ENCODE measurements at places on chromosomes 7 and 10.

- DNase-seq: no peak
Measured at GRCh38 chr10:104254493-104255310, at the start of gene GSTO1. Gene GSTO1 (plus strand): TSS chr10:104254892. CDS start chr10:104254929, 37 bp downstream.

DNA sequence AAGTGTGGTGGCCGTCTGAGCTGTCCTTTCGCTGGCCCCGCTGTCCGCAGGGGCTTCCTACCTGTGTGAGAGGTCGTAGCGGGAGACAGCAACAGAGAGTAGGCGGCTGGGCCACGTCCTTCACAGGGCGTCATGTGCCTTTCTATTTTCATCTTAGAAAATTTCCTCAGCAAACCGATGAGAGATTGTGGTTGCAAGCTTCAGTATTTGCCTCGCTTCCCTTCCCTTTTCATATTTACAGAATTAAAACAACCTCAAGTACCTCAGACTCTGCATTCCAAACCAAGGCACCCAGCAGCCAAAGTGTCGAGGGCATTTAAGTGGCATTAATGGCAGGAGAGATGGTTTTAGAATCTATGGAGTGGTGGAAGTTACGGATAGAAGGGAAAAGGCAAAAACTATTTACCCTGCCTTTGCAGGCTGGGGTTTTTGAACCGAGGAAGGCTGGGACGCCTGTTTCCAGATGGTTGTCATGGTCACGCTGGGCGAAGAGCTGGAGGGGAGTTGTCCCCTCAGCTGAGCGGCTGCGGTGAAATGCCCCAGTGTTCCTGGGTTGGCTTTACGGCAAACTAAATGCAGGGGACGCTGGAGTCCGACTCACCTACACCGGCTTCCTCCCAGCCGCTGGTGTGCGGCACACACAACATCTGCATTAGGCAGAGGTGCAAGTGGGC is 41.9 kb downstream of the WIPI2 start:
- no peak for DNase-seq

DNA sequence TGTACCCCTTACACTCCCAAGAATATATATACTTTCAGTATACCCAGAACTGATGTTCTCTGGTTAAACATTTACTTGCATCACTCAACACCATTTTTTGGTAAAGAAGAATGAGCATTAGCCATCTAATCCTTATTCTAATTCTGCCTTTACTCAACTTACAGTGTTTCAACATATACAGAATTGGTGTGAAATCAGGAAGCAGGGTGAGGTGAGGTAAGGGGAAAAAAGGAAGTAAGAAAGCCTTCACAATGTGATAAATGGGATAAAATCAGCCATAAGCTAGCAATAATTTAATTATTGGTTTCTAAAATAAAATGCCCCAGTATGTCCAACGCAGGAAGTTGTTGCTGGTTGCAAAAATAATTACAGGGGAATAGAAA is 605.4 kb downstream of the KCNMA1 start:
- no peak for DNase-seq

GRCh38 chr7:95373323-95373722 is 22.9 kb downstream of the PON3 start:
- no peak for DNase-seq

DNA sequence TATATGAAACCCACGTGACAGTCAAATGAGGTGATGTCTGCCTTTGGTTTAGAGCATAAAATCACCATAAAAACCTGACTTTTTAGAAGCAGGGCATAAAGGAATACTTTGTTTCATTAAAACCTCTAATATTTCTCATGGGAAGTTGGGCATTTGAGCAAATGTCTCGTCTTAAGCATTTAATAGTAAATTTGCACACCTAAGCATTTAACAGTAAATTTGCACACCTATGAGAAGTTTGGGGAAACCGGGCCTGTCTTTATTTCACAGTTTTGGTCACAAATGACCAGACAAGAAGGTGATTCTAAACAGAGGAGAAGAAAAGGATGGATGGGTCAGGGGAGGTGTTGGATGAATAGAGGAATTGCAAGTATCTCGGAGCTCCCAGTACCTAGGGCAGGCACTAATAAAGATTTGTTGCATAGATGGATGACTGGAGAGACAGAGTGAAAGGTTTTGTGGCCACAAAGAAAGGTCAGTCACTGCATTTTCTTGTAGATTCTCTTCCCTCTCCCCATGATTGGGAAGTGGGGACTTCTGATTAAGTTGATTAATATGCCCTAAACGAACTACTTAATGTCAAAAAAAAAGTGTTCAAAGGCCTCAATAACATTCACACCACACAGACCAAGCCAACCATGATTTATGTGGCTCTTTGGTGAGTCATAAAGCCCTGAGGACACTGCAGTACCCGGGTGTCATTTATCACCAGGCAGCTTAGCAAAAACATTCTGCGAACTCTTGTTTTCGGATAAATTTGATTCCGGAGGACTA is 158.2 kb downstream of the SPAG6 start:
- no peak for DNase-seq

DNA sequence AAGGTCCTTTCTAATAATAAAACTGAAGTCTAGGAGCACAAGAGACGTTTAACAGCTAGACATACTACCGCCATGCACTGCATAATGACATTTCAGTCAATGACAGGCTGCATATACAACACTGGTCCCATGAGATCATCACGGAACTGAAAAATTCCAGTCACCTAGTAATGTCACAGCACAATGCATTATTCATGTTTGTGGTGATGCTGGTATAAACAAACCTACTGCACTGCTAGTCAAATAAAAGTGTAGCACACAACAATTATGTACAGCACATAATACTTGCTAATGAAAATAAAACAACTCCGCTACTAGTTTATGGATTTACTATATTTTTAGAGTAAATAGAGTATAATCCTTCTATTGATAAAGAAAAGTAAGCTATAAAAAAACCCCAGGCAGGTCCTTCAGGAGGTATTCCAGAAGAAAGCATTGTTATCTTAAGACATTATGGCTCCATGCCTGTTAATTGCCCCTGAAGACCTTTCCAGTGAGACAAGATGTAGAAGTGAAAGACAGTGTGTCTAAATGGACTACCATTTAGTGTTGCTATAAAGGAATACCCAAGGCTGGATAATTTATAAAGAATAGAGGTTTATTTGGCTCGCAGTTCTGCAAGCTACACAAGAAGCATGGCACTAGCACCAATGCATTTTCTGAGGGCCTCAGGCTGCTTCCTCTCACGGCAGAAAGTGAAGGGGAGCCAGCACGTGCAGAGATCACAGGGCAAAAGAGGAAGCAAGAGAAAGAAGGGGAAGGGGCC is 47.1 kb downstream of the HIBADH start:
- no peak for DNase-seq

DNA sequence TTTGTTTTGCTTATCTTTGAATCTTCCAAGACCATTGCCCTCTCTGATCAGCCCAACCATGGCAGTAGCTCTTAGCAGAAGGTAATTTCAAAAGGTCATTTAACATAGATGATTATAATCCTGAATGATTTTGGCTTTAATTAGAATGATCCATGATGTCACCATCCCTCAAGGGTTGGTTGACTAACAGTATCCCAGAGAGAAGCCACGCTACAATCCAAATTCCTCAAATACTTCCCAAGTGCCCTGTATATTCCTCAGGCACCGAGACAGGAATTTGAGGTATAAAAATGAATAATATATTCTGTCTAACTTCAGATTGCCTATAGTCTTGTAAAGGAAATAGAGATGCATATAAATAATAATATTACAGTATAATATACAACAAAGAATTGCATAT is 42.1 kb upstream of the TMEM196 start:
- no peak for DNase-seq

DNA sequence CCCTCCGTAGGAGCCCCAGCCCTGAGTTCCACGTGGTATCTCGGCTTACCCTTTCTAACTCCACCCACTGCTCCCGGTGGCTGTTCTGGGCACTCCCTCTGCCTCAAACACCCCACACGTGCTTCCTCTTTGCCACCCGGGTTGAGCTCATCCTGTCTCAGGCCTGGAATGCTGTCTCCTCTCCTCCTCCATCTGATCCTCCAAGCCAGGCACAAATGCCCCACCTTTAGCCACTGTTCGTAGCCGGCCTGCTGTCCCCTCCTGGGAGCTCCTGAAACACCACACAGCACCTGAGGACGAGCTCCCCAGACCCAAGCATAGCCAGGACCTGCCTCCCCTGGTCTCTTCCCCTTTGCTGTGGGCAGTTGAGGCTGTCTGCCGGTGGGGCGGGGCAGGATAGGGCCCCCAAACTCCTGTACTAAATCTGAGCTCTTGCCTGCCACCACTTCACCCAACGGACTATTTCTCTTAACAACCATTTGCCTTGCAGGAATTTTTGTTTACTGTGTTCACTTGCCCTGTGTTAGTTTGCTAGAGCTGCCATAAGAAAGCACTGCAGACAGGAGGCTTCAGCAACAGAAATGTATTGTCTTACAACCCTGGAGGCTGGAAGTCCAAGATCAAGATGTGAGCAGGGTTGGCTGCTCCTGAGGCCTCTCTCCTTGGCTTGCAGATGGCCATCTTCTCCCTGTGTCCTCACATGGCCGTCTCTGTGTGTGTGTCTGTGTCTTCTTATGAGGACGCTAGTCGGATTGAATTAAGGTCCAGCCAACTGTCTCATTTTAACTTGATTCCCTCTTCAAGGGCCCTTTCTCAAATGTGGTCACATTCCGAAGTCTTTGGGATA is 58.3 kb upstream of the SHH start:
- peak; percentile 7 for DNase-seq

Measured in CD8-positive, alpha-beta T cell (primary cell).